ENCODE measurements at places on chromosomes 5 and 9. TPM values are rescaled to one million over a fixed set of nuclear protein-coding genes. Genes with fewer than 3 reads are reported as not detected.

CHMP5 gene
- total RNA-seq, result 11.8 TPM

FAM163B gene
- total RNA-seq, result under 0.01 TPM

RNF180 gene
- under 0.01 TPM for total RNA-seq

SH3PXD2B gene
- total RNA-seq, result 1.3 TPM

CNTNAP3B gene
- total RNA-seq, result under 0.01 TPM

CMYA5 gene
- total RNA-seq, result 0.27 TPM

FBXL7 gene
- total RNA-seq, result under 0.01 TPM

PTCH1 gene
- 0.27 TPM for total RNA-seq

TOR1A gene
- total RNA-seq, result 28.5 TPM

ATP10B gene
- not detected for total RNA-seq

DMRT3 gene
- total RNA-seq, result under 0.01 TPM

ZNF483 gene
- total RNA-seq, result 1.1 TPM

GRIN3A gene
- under 0.01 TPM for total RNA-seq

ZNF454 gene
- 0.54 TPM for total RNA-seq

Measured in hematopoietic multipotent progenitor cell (in vitro differentiated cells).